ENCODE measurements at places on chromosomes 11 and 22.

DNA sequence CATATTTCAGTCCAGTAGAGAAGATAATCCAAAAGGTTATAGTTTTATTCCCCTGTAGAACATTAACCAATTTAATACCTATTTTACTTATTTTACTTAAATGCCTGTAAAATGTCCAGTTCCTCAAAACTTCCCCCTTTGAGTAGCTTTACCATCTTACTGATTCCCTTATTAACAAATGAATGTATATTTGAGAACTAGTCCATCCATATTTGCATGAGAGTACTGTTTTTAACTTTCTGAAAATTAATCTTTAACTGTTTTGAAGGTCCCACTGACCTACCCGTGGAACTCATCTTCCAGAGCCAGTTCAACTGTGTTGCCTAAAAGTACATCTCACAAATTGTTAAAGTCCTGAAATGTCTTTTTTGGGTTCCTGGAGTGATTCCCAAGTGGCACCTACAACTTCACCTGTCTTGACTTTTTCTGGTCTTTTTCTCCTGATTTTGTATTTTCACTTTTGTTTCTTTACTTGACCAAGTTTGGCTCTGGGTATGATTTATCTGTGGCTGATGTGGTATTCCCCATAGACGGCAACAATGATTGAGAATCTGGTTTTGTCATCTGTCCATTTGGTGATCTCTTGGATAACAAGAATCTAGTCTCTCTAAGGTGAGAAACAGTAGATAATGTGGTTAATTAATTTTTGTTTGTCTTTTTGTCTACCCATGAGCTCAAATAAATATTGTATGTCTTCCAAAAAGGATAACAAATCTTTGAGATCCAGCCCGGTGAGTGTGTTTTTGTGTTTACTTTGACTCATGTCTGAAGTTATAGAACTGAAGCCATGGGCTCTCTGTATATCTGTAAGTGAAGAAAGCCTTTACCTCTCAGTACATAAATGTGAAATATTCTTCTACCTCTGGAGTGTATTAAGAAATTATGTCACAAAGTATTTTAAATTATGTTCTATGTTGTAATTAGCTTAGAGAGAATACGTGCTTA lies 174.2 kb downstream of the ETS1 start:
- DNase-seq: no peak

DNA sequence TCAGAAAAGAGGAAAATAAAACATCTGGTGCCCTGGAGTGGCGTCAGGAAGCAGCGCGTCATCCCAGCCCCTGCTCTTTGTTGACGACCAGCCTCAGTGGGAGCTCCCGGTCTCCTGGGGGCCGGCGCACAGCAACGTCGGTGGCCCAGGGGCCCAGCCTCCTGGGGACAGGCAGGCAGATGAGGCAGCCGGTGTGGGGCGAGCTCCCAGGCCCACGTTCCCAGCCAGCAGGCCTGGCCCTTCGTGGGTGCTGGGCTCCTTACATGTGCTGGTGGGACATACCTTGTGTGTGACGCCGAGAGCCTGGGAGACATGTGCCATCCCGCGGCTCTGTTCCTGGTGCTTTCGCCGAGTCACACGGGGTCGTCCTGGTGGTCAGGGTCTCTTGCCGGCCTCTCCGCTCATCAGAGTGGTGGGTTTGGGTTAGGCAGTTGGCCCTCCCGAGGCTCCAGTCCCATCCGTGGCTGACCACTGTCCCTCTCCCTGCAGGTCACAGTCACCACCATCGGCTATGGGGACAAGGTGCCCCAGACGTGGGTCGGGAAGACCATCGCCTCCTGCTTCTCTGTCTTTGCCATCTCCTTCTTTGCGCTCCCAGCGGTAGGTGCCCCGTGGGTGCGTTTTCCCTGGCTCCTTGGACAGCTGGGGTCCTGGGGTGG lies 116.7 kb downstream of the KCNQ1OT1 start:
- no peak for DNase-seq

DNA sequence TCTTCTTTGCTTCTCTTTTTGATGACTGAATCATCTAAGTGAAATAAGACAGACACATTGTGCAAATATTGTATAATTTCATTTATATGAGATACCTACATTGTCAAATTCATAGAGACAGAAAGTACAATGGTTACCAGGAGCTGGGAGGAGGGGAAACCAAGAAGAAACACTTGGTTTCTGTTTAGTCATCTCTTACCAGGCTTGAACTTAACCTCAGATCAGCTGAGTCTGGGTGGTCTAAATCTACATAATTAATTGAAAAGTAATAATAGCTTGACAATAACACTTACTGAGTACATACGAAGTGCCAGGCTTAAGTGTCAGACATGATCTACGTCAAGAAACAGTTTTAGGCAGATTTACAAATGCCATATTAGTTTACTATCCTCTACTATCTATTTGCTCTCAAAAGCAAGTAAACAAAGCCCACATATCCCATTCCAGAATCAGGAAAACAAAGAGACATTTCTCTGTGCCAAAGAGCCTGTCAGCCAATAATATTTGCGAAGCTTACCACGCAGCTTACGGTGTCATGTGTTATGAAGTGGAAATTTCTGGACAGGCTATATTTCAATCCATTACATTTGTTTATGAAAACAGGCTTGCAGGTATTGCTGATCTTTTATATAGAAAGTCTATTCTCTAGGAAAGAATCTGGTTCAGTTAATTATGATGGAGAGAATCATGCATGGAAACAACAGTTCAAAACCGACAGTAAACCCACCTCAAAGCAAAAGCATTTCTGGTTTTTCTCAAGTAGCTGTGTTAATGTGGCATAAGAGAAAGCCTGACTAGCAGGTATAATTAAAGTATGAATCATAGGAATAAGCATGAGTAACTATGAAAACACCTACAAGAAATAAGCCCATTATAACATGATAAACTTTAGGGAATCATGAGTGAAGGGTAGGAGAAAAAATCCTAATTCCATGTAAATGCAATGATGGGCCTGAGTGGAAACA lies 2.7 kb upstream of the ARHGAP42 start:
- peak; percentile 41 for DNase-seq

DNA sequence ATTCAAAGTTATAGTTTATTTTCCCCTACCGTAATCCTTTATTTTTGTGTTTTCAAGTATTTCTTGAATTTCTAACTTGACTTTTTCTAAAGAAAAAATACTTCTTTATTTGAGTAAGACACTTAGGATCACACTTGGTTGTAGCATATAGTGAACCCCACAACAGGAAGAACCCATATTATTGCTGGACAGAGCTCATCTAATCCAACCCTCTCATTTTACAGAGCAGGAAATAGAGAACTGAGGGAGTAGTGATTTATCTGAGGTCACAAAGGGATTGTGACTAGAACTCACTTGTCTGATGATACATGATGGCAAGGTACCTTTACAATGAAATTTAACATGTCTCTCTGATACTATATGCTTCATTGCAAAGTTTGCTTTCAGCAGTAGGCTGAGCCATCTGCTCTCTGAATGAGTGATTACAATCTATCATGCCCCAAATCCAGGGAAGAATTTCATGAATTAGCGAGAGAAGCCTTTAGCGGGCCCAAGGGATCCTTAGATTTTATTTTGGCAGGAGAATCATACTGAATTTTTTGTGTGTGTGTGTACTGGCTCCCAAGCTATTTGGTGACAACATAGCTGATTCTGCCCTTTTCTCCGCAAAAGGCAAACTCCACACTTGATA lies 9.8 kb downstream of the SLC17A6 start:
- DNase-seq: no peak

DNA sequence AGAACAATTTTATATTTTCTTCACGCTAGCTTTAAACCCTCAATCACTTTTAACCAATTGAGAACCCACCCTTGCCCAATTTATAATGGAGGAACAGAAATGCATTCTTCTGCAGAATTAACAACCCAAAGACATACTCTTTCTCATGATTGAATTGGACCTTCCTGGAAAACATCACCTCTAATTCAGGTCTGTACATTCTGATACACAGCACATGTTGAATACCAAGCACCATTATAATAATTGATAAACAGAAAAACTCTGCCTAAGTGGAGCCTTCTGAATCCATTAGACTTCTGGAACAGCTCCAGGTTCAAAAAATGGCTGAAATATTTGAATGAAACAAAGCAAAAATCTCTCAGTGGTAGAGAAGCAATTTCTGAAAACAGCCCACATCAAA lies 105.4 kb downstream of the FAM76B start:
- DNase-seq: no peak

Data from Caki2 (cell line).